Karpas-422 (cell line): ENCODE measurements at places on chromosomes 2 and 18. TPM values are rescaled to one million over a fixed set of nuclear protein-coding genes. Genes with fewer than 3 reads are reported as not detected.

DNA sequence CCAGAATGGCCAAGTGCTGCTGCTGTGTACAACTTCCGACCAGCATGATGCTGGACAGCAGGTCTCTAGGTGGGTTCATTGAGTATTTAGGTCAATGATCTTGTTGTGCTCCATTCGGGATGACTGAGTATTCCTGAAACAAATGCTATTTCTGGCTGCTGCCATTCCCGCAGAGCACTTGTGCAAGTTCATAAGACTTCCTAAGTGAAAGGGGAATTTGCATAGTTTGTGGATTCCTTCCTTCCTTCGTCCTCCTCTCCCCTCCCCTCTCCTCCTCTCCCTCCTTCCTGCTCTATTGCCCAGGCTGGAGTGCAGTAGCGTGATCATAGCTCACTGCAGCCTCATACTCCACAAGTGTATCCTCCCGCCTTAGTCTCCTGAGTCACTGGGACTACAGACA lies 40.4 kb downstream of the LDLRAD4 start:
- H3K4me1 ChIP-seq = no peaks in the 10 kb centered on the region
- H3K27ac ChIP-seq = no peak overlapping the region
- no peak for DNase-seq
- H3K36me3 ChIP-seq = no peaks in the 10 kb centered on the region
- no peak overlapping the region for H3K4me3 ChIP-seq
- no peaks in the 10 kb centered on the region for H3K27me3 ChIP-seq

GRCh38 chr2:242043538-242044312 lies 174.2 kb downstream of the RTP5 start:
- no peaks in the 10 kb centered on the region for H3K4me1 ChIP-seq
- H3K27ac ChIP-seq = no peak overlapping the region
- H3K27me3 ChIP-seq = no peaks in the 10 kb centered on the region
- H3K36me3 ChIP-seq = no peaks in the 10 kb centered on the region

GRCh38 chr2:210912779-210913178 lies 356.4 kb downstream of the CPS1 start:
- H3K4me3 ChIP-seq = no peak overlapping the region
- no peaks in the 10 kb centered on the region for H3K36me3 ChIP-seq
- no peaks in the 10 kb centered on the region for H3K4me1 ChIP-seq

DNA sequence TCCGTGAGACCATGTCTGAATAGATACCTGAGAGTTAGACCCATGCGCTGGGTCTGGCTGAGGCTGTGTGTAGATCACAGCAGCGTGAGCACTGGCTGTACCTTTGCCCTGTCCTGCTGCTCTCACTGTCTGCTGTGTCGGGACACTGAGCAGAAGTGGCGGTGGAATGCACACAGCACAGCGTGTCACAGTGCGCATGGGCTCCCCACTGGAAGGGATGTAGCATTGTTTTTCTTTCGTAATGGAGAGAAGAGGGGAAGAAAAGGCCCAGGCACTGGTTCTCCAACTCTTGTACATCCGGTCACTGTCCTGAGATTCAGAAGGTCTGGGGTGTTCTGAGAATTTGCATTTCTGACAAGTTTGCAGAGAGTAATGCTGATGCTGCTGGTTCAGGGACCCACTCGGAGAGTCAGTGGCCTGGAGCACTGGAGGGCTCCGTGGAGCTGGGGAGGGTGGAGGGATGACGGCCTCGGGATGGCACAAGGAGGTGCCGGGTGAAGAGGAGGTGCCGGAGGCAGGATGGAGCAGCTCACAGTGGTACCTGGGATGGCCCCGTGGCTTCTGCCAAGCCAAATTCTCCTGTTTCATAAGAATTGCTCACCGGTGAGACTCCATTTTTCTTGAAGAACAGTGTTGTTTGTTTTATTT lies 252.8 kb downstream of the LDLRAD4 start:
- H3K36me3 ChIP-seq = no peaks in the 10 kb centered on the region
- no peak for DNase-seq
- no peak overlapping the region for H3K4me3 ChIP-seq
- no peak overlapping the region for H3K27ac ChIP-seq
- H3K4me1 ChIP-seq = no peaks in the 10 kb centered on the region

The NT5DC4 gene
- not detected in 2 replicates for total RNA-seq

The LYG2 gene
- total RNA-seq = not detected in 2 replicates

- H3K36me3 ChIP-seq = no peaks in the 10 kb centered on the region
- peaks cover 69% of the 10 kb centered on the region for H3K4me1 ChIP-seq
- H3K27ac ChIP-seq = no peak overlapping the region
- peak; percentile 95 for DNase-seq
- no peaks in the 10 kb centered on the region for H3K27me3 ChIP-seq
These were observed 7.0 kb downstream of the LPIN1 start for GRCh38 chr2:11753452-11753885.

The CNDP1 gene
- 0.11 TPM in 1 of 2 replicates, not detected in the other for total RNA-seq

DNA sequence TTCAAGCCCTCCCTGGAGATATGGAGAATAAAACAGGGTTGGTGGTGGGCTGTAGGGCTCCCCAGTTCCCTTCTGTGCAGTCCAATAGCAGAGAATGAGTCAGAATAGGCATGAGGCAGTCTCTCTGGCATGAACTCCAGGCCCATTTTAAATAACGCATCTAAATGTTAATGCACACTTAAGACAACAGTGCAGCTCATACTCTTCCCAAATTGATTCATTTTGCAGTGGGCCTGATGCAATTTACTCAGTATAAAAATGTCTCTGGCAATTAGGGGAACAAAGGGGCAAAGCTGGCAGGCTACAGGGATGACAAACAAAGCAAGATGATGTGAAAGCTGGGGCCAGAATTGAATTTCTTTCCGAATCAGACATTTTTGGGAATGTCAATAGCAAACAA lies 402.8 kb downstream of the CLIP4 start:
- H3K36me3 ChIP-seq = no peaks in the 10 kb centered on the region
- no peak overlapping the region for H3K27ac ChIP-seq
- no peak overlapping the region for H3K4me3 ChIP-seq
- H3K4me1 ChIP-seq = peaks cover 12% of the 10 kb centered on the region

DNA sequence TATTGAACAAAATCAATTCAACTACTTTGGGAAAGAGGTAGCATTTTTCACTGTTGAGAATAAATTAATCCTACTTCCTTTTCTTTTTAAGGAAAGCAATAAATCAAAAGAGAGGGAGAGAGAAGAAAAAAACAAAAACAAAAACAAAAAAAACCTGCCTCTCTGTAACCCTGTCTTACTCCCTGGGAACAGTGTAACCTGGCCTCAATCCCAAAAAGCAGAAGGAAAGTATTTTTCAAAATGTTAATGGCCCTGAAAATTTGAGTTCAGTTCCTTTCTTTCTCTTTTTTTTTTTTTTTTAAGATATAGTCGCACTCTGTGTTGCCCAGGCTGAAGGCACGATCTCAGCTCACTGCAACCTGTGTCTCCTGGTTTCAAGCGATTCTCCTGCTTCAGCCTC lies 35.9 kb downstream of the RHOB start:
- no peaks in the 10 kb centered on the region for H3K27me3 ChIP-seq
- no peak overlapping the region for H3K4me3 ChIP-seq
- H3K27ac ChIP-seq = no peak overlapping the region
- peak; percentile 22 for DNase-seq

The B3GNT7 gene
- total RNA-seq = 2.8 and 4.7 TPM in 2 replicates

DNA sequence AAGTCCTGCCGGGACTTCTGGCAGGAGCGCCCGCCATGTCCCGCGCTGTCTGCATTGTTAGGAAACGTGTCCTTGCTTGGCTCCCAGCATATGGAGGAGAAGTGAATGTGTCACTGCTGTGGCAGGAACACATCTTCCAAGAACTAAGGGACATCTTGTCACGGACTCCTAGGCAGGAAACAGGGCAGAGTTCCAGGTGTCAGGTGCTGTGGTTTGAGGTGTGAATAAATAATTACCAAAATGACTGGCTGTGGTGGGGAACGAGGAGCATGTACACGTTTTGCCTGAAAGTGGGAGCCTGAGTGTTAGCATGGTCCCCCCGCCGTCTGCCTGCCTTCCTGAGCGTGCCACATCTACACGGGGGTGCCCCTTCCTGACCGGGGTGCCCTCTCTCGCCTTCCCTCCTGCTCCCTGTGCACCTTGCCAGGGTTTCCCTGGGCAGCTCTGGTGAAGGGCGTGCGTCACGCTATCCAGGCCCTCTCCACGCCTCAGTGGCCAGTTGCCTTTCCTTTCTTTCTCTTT lies 237.5 kb downstream of the LDLRAD4 start:
- H3K36me3 ChIP-seq = no peaks in the 10 kb centered on the region
- no peak overlapping the region for H3K27ac ChIP-seq
- no peaks in the 10 kb centered on the region for H3K4me1 ChIP-seq

The LONRF2 gene
- total RNA-seq = not detected in 2 replicates

- H3K4me1 ChIP-seq = no peaks in the 10 kb centered on the region
- H3K4me3 ChIP-seq = no peak overlapping the region
- no peaks in the 10 kb centered on the region for H3K27me3 ChIP-seq
- no peak overlapping the region for H3K27ac ChIP-seq
- no peaks in the 10 kb centered on the region for H3K36me3 ChIP-seq
- peak; percentile 24 for DNase-seq
These were observed 29.5 kb downstream of the RAB31 start for GRCh38 chr18:9737472-9738121.

The TTC39C gene
- 0.07 TPM in 1 of 2 replicates, not detected in the other for total RNA-seq

The XDH gene
- total RNA-seq = not detected in 2 replicates

- no peak for DNase-seq
- H3K27me3 ChIP-seq = no peaks in the 10 kb centered on the region
- H3K36me3 ChIP-seq = no peaks in the 10 kb centered on the region
- no peak overlapping the region for H3K4me3 ChIP-seq
These were observed 320.9 kb upstream of the TCF4 start for GRCh38 chr18:55908901-55909366.

DNA sequence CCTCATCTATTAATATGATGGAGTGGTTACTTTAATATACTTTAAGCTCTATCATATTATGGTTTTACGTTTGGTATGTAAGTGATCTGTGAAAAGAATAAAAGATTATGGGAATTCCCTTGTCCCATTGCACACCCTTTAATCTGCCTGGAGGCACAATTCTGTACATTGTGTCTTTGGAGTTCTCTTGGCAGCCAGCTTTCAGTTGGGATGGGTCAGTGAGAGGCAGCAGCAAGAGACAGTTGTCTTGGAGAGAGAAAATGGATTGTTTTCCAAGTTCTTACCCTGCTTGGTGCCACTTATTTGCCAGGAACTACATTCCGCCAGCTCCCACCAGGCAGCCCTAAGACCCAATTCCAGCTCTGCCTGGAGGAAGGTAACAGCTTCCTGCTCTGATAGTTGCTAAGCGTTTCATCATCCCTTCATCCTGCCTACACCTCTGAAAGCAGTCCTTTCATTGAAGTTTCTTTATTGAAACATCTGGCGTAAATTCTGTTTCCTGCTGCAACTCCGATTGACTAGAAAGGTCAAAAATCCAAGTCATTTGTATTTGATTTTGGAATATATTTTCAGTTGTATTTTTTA lies 365.2 kb downstream of the AKAIN1 start:
- no peaks in the 10 kb centered on the region for H3K36me3 ChIP-seq
- H3K27ac ChIP-seq = no peak overlapping the region
- no peak overlapping the region for H3K4me3 ChIP-seq
- no peak for DNase-seq
- H3K27me3 ChIP-seq = no peaks in the 10 kb centered on the region

The TMEM169 gene
- total RNA-seq = not detected in 2 replicates

The EPG5 gene
- total RNA-seq = 31.6 and 33.2 TPM in 2 replicates

- no peak overlapping the region for H3K27ac ChIP-seq
- H3K27me3 ChIP-seq = no peaks in the 10 kb centered on the region
- no peaks in the 10 kb centered on the region for H3K36me3 ChIP-seq
- no peak for DNase-seq
These were observed 82.0 kb downstream of the NRP2 start for GRCh38 chr2:205764270-205764746.

The DCDC2C gene
- total RNA-seq = not detected in 2 replicates

The SIGLEC15 gene
- 1.6 and 2.5 TPM in 2 replicates for total RNA-seq

The CHN1 gene
- 0.07 and 0.37 TPM in 2 replicates for total RNA-seq

DNA sequence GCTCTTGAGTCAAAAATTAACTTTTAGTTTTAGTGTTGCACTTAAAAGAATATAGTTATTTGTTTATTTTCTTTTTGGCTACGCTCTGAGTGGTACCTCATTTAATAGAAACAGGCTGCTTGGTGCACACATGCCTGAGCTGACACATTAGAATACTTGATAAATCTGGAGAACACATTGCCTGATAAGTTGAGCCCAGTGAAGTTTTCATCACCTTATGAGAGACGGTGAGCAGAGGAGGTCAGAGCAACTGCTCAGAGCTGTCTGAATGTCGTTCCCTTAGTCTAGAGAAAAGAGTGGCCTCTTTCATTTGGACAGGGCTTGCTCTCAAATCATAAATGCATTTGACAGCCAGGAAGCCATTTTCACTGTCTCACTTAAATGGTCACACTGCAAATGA lies 715.9 kb downstream of the MBD2 start:
- no peaks in the 10 kb centered on the region for H3K4me1 ChIP-seq
- no peaks in the 10 kb centered on the region for H3K36me3 ChIP-seq
- H3K27ac ChIP-seq = no peak overlapping the region
- no peak for DNase-seq

- H3K27me3 ChIP-seq = no peaks in the 10 kb centered on the region
- H3K27ac ChIP-seq = no peak overlapping the region
- H3K4me3 ChIP-seq = no peak overlapping the region
- no peak for DNase-seq
These were observed 30.8 kb upstream of the ONECUT2 start for GRCh38 chr18:57404345-57404744.

The FIGN gene
- not detected in 2 replicates for total RNA-seq

- no peak overlapping the region for H3K4me3 ChIP-seq
- H3K27me3 ChIP-seq = no peaks in the 10 kb centered on the region; the same call in 1 of the 2 replicates
- no peaks in the 10 kb centered on the region for H3K36me3 ChIP-seq
- no peak for DNase-seq
These were observed 132.2 kb downstream of the SEPTIN10 start for GRCh38 chr2:109481599-109481998.

DNA sequence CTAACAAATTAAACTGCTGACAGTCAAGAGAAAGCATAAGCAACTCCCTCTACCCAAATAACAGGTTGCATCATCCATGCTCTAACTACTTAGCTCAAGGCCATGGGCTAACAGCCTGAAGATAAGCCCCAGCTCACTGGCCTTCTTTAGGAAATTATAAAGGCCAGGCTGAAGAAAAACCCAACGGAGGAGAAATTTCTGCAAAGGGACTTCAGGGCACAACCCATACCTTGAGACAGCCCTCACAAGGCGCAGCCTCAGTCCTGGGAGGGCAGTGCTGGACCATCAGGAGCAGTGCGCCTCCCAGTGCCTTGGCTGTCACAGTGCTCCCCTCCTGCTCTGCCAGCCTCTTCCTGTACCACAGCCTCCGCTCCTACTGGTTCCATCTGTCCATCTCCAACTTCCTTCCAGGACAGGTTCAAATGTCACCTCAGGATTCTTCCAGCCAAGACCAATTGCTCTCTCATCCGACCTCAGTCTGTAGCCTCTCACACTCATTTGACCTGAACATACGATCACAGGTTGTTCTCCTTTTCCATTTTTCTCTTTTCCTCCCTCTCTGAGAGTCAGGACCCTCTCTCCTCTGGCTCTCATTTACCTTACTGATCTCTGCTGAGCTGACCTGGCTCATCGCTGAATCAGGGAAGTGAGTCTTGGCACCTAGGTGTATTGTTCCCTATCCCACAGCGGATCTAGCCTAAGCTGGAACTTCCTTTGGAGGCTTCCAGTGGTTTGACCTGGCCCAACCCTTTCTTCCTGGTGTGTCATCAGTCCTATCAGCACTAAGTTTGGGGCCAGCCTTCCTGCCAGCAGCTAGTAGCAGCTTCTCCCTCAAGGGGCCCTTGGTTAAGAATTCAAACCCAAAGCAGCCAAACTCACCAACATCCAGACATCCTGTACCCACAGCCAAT lies 1.9 kb downstream of the MCFD2 start:
- H3K36me3 ChIP-seq = peaks cover 14% of the 10 kb centered on the region
- H3K27me3 ChIP-seq = no peaks in the 10 kb centered on the region
- peak overlapping the region; percentile 69 for H3K4me3 ChIP-seq
- no peak for DNase-seq
- no peak overlapping the region for H3K27ac ChIP-seq
- H3K4me1 ChIP-seq = peaks cover 30% of the 10 kb centered on the region

GRCh38 chr18:1014509-1014908 lies 109.8 kb downstream of the ADCYAP1 start:
- no peak overlapping the region for H3K4me3 ChIP-seq
- no peaks in the 10 kb centered on the region for H3K4me1 ChIP-seq
- H3K27ac ChIP-seq = no peak overlapping the region
- H3K36me3 ChIP-seq = no peaks in the 10 kb centered on the region
- DNase-seq = no peak
